ENCODE measurements at places on chromosomes 3 and 15.

DNA sequence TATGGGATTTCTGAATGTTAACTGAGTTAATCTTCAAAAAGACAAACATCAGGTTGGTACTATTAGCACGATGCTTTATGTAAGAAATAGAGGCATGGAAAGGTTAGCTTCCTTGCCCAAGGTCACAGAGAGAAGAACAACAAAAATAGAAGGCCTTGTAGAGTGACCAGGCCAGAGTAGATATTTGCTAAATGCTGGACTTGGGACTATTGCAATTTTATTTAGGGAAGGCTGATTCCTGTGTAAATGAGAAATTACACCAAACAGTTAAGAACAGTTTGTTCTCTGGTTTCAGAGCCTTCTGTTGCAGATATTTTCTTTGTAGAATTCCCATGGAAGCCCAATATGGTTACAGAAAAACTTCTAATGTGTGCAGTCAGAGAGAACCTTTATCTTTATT is 16.4 kb upstream of the SLITRK3 start:
- no peak for DNase-seq

DNA sequence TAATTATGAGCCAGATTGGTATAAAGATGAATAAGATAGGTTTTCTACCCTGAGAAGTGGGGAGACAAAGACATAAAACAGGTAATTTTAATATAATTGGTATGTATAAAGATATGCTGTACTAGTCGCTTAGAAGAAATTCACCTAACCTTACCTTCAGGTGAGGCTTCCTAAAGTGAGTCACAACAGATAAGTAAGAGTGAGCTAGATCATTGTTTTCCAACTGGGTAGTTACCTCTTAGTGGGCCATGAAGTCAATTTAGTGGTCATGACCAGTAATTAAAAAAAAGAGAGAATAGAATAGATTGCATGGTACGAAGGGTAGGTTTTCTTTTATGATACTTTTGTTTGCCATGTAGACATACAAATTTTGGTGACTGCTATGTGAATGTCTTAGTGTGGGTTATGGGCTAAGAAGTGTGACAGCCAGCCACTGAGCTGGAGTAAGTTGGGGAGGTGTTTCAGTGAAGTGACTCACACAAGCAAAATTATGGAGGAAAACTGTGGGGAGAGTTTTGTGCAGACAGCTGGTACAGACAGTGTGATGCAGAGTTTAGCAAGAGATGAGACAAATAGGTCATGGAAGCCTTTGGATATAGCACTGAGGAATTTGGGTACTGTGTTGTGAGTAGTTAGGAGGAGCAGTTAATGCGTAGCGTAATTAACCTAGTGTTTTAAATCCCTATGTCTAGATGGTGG is 8.2 kb downstream of the TRNT1 start:
- no peak for DNase-seq

GRCh38 chr3:121663171-121663847 is 2.6 kb upstream of the HCLS1 start:
- no peak for DNase-seq

- no peak for DNase-seq
These were observed 31.2 kb downstream of the ATG3 start for GRCh38 chr3:112530573-112530972.

DNA sequence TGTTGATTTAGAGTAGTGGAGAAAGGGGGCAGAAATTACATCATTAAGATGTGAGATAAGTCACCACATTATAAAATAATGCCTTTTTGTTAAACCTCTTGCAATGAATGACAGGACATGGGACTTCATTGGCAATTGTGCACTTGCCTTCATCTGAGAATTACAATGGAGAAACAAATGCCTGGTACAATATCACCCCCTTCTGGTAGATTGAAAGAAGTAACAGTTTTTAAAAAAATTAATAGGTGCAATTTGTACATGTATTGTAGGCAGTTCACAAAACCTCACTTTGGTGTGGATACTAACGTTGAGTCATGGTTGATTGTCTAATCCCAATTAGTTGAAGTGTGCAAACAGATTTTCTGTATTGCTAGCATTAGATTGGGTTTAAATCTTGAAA is 4.6 kb upstream of the P2RY14 start:
- DNase-seq, result peak; percentile 69

DNA sequence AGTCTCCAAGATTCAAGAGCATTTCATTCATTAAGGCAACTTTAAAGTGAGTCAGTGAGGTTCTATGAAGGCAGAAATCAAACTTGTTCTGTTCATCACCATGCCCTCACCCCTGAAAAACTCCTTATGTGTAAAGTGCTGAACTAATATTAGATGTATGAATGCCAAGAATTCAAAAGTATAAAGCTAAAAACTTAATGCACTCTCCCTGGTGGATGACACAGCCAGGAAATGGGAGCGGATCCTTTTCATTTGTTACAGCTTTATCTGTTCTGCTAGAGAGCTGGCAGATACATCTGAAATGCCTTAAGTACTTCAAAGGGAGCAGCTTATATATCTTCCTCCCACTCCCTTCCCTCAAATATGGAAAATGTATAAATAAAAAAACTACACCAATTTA is 8.2 kb downstream of the TXNRD3 start:
- no peak for DNase-seq

GRCh38 chr15:83170474-83171165 is 37.0 kb downstream of the HDGFL3 start:
- DNase-seq, result no peak
